ENCODE measurements at places on chromosomes 5 and 9.

GRCh38 chr9:36091026-36091953, 45.2 kb upstream of the GLIPR2 start:
- DNase-seq, result peak; percentile 31

GRCh38 chr9:99779277-99779676, 42.4 kb upstream of the NR4A3 start:
- no peak for DNase-seq

DNA sequence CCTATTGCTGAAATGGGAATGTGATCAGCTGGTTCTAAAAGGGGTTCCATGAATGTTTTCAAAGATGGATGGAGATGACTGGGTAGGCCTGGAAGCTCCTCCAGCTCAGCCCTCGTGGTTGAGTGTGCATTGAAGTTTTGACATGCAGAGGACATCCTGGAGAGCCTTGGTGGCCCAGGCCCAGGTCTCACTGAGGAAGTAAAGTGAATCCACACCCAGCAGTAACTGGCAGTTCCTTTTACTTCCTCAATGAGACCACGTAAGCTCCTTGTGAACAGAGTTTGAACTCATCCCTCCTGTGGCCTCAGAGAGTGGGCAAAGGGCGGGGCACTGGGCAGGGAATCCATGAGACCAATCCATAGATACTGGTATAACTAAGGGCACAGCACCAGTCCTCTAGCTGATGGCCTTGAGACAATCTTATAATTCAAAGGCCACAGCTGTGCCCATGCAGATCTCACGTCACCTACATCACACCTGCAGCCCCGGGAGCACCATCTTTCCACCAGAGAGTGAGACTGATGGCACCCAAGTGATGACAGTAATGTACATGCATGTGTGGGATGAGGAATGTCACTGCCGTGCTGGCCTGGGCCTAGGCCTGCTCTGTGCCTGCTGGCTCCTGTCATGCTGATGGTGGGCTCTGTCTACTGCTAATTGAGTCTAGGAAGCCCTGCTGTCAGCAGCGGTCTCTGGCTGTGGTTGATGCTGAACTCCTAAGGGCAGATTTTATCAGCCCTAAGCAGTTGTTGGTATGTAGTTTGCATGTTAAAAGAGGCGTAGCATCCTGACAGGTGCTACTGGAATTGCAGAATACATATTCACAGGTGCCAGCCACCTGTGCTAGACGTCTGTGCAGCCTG, 257.8 kb downstream of the FSTL4 start:
- no peak for DNase-seq

- no peak for DNase-seq
Observed at GRCh38 chr5:29015523-29015922, 1977.1 kb upstream of the CDH9 start.

DNA sequence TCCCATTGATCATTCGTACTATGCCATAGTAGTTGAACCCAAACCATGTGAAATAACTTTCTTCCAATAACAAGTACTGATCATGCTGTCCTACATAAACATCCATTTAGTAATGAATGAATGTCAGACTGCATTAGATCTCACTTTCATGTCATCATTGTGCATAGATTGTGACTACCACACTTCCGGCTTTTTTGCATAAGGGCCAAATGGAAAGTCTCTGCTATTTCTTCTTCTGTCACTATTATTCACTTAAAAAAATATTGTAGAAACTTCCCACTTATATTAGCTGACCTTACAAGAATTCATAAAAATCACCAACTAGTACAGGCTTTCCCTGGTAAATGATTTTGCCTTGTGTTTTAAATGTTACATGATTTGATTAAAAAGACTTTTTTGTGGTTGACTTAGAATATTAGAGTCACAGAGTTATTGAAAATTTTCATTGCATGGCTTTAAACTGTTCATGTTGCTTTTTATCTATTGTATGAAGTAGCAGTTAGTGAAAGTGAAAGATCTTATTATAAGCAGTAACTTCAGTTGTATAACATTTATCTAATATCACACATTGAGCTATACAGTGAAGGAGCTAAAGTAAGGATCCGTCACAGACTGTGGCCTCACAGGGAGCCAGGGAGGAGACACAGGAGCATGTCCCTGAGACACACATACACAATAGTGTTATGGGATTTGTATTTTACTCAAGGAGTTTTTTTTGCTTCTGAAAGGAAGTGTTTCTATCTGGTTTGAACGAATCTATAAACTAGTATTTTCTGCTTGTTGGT, 33.9 kb downstream of the LMNB1 start:
- DNase-seq, result no peak

Measured in left ventricle myocardium superior (tissue), 1 donor.